ENCODE measurements at places on chromosomes 11 and 22.

GRCh38 chr11:132992838-132993631 is 539.3 kb downstream of the OPCML start:
- peak; percentile 18 for DNase-seq

DNA sequence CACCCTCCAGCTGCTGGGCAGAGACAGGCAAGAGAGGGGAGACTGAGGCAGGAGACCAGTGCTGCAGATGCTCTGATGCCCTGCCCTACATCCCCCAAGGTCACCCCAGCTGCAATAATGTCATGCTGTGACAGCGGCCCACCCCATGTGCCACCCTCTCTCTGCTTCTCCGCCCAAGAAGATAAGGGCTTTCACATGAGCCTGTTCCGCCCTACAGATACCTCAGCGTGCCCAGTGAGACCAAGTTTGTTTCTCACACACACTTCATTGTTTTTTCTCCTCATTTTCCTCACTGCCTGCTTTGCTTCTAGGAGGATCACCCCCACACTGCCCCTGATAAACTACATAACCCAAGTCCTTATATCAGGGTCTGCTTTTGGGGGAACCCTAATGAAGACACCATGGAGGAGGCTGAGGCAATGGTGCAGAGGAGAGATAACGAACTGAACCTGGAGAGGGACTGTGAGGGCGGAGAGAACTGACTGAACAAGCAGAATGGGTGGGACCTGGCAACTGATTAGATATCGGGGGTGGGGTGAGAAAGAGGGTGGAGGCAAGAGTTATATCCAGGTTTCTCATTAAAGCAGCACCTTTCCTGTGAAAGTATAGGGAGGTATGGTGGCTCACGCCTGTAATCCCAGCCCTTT is 37.5 kb upstream of the TSKU start:
- no peak for DNase-seq

- no peak for DNase-seq
These were observed 23.3 kb upstream of the OR9Q2 start for GRCh38 chr11:58165504-58166106.

- DNase-seq = no peak
These were observed 8.2 kb downstream of the ZBED4 start for GRCh38 chr22:49861642-49862495.

- DNase-seq = no peak
These were observed 13.2 kb upstream of the C1QTNF4 start for GRCh38 chr11:47607380-47607779.

DNA sequence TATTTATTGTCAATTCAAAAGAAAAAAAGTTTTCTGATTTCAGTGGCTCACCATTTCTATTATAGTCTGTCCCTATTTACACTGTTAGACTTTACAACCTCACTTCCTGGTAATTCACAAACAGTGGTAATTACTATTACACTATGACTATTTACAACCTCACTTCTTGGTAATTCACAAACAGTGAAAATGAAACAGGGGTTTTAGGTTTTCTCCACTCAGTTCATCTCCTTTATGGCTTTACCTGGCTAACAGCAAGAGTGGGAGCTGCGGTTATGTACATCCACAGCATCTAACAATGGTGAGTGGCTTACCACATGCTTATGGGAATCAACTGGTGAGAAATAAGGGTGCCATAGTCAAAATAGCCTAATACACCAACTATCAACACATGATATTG is 166.4 kb downstream of the CASP12 start:
- no peak for DNase-seq

DNA sequence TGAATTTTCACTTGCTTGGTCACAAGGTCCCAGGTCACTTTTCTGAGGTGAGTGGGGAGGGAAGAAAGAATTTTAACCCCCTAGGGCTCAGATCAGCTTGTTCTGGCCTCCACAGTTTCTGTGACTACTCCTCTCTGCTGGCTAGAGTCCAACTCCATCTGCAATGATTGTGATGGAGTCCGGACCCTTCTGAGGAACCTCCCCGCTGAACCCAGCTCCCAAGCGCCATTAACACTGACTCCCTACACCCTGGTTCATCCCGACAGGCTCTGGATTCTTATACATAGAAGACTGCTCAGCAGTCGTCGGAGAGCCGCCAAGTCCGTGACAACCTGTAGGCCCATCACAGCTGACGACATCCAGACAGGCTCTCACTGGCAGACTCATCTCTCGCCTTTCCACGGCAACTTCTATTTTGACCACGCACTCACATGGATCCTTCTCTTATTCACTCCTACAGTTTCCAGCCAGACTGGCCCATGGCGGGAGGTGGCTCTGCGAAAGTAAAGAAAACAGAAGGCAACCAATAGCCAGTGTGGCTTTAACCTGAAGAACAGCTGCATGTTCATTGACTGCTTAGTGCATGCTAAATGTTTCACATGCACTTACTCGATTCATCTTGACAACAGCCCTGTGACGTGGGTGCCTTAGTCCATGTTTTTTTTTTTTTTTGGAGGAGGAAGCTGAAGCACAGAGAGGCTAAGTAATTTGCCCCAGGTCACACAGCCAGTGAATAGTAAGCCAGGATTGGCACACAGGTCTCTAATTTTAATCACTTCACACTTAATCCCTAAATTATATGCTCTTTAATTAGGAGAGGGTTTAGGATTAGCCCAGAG is 68.0 kb upstream of the PRDM11 start:
- no peak for DNase-seq

DNA sequence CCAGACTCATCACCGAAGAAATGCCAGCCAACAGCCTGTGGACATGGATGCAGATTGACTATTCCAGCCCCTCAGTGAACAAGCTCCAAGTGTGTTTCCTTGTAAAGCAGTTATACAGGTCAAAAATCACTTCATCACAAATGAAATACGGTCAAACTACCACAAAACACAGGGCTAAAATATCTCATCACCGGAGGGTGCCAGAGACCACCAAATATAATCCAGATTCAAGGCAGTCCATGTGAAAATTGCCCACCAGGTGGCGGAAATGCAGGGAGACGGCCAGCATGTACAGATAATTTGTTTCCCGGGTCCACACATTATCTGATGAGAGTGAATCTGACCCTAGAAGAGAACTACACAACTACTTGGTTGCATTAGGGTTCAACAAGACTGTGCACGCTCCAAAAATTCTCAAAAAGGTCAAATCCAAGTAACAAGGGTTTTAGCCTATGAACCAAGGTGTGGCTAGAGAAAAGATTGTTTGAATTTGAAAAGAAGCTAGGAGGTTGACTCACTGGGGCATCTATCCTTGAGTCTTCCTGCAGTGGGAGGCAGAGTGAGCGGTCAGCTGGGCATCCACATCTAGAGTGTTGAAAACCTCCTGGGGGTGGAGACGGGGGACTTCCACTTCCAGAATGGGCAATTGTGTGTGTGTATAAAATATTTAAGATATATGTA is 71.7 kb downstream of the IGLL5 start:
- peak; percentile 66 for DNase-seq

DNA sequence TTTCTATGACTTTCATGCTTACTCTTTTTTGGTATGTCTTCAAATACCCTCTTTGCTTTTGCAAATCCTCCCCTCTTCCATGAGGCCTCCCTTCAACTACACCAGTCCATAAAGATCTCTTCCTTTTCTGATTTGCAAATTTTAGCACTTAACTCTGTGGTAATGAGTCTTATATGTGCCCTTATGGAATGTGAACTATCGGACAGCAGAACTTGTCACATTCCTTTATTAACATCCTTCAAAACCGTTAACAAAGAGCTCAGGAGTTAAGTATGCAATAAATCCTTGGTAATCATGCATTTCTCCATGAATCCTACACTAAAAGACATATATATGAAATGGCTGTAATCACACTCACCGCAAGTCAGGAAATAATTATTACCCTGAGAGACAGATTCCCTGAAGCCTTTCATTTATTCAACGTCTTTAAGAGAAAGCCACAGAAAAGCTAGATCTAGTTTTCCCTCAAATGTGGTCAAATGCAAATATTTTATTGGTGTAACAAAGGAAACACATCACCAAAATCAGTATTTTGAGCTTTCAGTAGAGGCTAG is 7.4 kb downstream of the CLNS1A start:
- DNase-seq = no peak

DNA sequence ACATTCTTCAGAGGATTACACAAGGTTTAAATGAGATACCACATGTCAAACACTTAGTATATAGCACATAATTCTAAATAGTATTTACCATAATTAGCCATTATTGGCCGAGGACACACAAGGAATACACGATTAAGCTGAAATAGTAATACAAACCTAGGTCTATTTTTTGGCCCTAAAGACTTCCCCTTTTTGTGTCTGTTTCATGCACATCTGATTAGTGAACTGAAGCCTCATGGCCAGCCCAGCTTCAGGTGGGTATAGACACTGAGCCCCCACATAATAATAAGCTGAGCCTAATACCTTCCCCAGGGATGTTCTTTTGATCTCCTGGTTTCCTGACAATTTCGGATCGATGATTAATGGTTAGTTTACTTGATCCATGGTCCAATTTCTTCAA is 2.1 kb downstream of the GLYATL1B start:
- DNase-seq = no peak

- no peak for DNase-seq
These were observed 120.8 kb upstream of the ARHGAP20 start for GRCh38 chr11:110833033-110833484.

GRCh38 chr11:33664827-33665226 is 35.8 kb downstream of the C11orf91 start:
- DNase-seq = no peak

DNA sequence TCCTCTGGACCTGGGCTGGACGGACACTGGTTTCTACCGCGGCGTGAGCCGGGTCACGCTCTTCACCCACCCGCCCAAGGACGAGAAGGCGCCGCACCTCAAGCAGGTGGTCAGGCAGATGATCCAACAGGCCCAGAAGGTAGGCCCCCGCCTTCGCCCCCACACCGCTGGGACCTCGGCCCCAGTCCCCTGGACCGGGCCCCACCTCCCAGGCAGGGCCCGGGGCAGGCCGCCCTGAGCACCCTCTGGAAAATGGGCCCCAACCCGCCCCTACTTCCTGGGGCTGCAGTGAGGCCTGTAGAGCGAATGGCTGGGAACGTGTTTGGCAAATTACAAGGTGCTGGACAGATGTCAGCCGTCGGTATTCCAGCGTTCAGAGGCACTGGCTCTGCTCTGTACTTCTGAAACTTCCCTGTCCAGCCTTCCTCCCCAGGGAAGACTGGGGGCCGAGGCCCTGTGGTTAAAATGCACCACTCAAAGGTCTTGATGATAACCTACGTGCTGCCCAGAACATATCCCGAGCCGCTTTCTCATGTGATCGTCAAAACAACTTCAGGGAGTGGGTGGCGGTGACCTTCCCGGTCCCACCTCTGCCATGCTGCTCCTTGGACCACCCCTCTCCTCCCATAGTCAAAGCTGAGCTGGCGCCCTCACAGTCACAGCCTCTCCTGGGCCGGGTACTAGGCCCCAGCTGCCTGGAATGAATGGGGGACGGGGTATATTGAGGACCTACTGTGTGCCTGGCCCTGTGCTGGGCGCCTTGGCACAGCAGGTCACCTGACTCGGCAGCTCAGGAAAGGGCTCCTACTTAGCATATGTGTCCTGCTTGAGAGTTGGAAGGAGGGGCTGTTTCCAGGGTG is 869 bp downstream of the FAM83F start:
- no peak for DNase-seq

GRCh38 chr11:27898166-27898565 is 197.9 kb upstream of the BDNF start:
- DNase-seq = no peak

- DNase-seq = peak; percentile 80
These were observed 429 bp downstream of the SLC39A13 start for GRCh38 chr11:47408598-47409439.

GRCh38 chr11:104594228-104594958 is 303.9 kb downstream of the CASP12 start:
- DNase-seq = no peak

DNA sequence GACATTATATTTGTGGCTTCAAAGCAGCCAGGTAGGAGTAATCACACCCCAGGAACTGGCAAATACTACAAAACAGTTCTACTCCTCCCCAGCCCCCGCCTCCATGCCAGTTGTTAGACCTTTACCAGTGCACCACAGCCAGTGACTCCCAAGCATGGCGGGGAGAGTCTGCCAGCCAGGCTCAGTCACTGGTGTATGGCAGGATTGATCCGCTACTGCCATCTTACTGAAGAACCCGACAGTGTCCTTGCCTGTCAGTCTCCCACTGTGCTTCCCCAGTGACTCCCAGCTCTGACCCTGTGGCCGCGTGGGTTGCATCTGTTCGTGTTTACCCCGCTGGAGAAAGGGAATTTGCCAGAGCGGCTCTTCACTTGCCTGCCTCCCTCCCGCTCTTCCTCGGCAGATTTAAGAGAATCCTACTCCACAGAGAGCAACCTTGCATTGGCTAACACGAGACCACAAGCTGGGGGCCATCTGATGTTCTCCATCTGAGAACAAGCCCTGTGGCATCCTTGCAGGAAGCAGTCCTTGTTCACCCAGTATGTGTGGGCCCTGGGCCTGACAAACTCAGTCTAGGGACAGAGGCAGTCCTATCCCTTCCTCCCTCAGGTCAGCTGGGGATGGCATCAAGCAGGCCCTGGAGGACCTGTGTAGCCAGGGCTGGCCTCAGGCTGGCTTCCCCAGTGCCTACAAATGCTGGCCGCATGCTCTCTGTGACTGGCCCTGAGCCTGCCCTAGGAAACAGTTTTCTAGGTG is 33.1 kb downstream of the GNAZ start:
- DNase-seq = no peak

- DNase-seq = no peak
These were observed 188.7 kb downstream of the ETS1 start for GRCh38 chr11:128398517-128399250.

DNA sequence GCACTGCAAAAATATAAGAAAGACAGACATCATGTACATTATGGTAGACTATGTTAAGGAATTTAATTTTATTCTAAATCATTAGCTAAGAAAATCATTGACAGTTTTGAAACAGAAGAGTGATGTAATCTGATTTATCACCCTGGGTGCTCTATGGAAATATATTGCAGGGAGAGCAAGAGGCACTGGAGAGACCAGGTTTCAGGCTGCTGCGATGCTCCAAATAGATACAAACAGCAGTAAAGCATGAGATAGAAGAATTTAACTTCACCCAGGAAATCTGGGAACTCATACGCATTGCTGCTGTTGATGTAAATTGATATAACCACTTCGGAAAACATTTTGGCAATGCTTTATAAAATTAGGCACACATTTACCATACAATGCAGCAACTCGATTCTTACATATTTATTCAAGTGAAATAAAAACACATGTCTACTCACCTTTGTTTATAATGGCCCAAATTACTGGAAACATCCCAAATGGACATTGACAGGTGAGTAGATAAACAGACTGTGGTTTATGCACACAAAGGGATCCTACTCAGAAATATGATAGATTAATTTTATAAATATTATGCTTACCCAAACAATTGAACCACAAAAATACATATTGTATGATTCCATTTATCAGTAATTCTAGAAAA is 535.1 kb upstream of the CHORDC1 start:
- DNase-seq = no peak

DNA sequence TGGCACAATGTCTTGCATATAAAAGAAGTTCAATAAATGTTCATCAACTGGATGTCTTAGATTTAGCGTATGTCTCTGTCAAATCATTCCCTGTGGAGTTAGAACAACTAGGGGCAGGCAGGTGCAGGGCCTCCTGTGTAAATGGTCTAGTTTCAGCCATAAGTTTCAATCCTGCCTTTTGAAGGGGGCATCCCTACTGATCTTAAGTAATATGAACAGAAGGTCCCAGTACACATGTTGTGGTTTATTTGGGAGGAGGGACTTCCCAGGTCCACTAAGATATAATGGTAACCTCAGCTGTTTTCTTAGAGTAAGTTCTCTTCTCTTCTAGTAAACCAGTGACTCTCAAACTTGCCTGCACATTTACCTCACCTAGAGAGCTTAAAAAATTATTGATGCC is 19.8 kb downstream of the TTC12 start:
- DNase-seq = no peak
